ENCODE measurements at places on chromosomes 11 and 22.

- no peak for DNase-seq
Measured at GRCh38 chr11:10303558-10304363, 1.1 kb upstream of the ADM start.

- no peak for DNase-seq
Measured at GRCh38 chr22:20763630-20764470, 10.1 kb upstream of the SERPIND1 start.

DNA sequence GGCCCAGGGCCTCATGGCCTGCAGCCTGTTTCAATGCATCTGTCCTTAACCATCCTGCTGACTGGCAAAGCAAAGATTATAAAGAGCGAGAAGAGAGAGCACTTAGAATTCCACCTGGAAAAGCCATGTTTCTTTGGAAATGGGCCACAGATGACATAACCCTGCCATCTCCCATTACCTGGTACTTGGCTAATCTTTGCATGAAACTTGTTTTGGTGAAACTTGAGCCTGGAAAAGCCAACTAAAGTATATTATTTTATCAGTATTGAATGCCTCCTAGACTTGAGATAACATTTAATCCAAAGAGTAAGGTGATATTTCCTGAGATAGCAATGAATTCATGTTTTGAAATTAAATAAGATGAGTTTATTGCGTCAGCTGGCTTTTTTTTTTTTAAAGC lies 72.6 kb downstream of the NAV2 start:
- no peak for DNase-seq

GRCh38 chr11:128709402-128709801 lies 15.5 kb downstream of the FLI1 start:
- DNase-seq: no peak

- no peak for DNase-seq
Measured at GRCh38 chr11:80914311-80914710, 1473.5 kb upstream of the TENM4 start.

- no peak for DNase-seq
Measured at GRCh38 chr11:22807855-22808570, 21.6 kb downstream of the SVIP start.

- DNase-seq: peak; percentile 75
Measured at GRCh38 chr22:39316440-39317083, 2.9 kb downstream of the RPL3 start.

DNA sequence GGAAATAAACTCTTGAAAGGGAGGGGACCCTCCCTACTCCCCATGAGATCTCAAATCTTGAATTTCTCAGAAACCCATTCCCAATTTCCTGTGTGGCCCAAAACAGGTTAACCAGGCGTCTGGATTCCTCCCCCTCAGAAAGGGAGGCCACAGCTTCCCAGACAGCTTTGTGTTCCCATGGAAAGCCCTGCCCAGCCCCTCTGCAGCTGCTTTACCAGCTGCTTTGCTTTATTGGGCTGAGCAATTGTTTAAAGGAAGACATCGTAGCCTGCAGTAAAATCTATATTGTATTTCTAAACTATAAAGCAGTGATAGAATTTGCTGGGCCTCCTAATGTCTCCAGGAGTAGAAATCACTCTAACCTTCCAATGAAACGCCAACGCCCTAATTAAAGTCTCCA lies 97.4 kb downstream of the CHST1 start:
- no peak for DNase-seq

GRCh38 chr22:19889951-19890350 lies 35.3 kb upstream of the GNB1L start:
- no peak for DNase-seq

GRCh38 chr22:26658671-26659478 lies 1.5 kb downstream of the MIAT start:
- DNase-seq: peak; percentile 76

- no peak for DNase-seq
Measured at GRCh38 chr11:408154-409007, 6.4 kb downstream of the SIGIRR start.

- DNase-seq: no peak
Measured at GRCh38 chr11:85823816-85824215, 12.9 kb upstream of the SYTL2 start.

- no peak for DNase-seq
Measured at GRCh38 chr22:37775785-37776638, 31.7 kb upstream of the GCAT start.

GRCh38 chr11:12962306-12962705 lies 46.8 kb upstream of the RASSF10 start:
- DNase-seq: no peak

DNA sequence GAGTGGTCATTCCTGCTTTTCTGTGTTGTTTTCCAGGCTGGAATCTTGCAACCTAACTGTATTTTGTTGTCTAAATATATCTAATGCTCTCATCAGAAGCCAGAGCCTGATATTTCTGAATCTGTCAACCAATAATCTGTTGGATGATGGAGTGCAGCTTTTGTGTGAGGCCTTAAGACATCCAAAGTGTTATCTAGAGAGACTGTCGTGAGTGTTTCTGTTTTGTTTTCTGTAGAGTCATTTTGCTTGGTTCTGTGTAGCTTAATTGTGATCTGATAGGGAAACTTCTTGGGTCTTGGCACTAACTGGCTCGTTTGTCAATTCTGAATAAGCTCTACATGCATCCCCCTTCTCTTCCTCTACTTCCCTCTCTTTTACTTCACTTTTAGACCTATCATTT lies 31.2 kb upstream of the RBMXL2 start:
- no peak for DNase-seq

DNA sequence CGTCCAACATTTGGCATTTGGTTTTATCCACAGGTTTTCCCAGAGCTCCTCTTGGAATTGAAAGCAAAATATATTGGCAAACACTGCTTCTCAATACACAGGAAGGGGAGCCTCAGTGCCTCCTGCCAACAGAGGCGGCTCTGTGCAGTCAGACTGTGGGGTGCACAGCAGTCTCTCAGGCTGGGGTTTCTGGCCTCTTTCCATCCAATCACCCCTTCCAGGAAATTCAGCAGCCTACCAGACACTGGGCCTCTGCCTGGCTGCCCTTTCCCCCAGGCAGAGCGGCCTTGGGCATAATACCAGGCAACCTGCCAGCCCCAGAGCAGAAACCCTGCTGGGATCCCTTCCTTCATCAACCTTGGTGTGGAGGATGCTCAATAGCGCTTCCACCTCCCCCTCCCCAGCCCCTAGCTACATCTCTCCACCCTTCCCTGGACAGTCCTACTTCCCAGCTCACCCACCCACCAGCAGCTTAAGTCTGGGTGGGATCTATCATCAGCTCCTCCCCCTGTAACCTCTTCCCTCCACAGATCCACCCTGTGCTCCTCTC lies 17.8 kb upstream of the RAPSN start:
- DNase-seq: peak; percentile 87

DNA sequence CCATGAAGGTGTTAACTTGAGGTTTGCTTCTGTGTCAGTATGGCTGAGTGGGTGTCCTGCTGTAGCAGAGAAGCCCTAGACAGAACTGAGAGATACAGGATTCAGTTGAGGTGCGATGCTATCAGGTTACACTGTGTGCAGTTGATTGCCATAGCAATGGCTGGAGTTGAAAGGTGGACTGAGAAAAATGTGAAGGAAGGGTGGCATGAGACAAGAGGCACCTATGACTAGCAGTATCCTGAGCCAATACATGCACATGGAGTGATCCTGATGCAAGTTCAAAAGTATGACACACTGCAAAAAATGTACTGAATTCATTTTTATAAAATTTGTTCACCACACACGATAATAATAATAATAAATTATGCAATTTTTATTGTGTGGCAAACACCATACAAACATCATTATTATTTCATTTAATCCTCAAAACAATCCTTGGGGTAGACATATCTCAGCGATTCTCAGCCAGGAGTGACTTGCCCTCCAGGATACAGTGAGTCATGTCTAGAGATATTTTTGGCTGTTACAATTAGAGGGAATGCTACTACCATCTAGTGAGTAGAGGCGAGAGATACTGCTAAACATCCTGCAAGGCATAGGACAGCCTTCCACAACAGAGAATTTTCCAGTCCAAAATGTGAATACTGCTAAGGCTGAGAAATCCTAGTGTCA lies 3.9 kb upstream of the PIWIL4 start:
- no peak for DNase-seq

DNA sequence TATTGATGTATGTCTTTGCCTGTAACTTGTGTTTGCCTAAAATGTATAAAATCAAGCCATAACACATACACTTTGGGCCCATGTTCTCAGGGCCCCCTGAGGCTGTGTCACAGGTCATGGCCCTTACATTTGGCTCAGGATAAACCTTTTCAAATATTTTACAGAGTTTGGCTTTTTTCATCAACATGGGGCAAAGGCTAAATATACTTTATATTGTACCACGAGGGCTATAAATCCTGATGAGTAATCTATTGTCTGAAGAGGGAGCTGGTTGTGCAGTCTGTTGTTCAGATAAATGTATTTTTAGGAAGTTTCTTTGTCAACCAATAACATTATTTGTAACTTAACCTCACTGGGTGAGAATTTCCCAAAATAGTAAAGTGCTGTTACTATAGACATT lies 404.6 kb upstream of the DDI1 start:
- DNase-seq: no peak

- no peak for DNase-seq
Measured at GRCh38 chr11:38296211-38296776, 1698.3 kb upstream of the RAG2 start.

GRCh38 chr22:44088976-44089570 lies 65.0 kb downstream of the PARVB start:
- peak; percentile 51 for DNase-seq

DNA sequence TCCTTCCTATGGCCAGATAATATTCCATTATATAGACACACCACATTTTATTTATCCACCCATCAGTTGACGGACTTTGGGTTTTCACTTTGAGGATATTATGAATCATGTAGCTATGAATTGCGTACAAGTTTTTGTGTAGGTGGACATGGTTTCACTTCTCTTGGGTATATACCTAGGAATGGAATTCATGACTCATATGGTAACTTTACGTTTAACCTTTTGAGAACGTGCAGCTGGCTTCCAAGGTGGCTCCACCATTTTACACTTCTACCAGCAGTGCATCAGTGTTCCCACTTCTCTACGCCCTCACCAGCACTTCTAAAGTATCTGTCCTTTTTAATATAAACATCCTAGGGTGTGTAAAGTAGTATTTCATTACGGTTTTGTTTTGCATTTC lies 112.0 kb downstream of the PLEKHA7 start:
- no peak for DNase-seq

DNA sequence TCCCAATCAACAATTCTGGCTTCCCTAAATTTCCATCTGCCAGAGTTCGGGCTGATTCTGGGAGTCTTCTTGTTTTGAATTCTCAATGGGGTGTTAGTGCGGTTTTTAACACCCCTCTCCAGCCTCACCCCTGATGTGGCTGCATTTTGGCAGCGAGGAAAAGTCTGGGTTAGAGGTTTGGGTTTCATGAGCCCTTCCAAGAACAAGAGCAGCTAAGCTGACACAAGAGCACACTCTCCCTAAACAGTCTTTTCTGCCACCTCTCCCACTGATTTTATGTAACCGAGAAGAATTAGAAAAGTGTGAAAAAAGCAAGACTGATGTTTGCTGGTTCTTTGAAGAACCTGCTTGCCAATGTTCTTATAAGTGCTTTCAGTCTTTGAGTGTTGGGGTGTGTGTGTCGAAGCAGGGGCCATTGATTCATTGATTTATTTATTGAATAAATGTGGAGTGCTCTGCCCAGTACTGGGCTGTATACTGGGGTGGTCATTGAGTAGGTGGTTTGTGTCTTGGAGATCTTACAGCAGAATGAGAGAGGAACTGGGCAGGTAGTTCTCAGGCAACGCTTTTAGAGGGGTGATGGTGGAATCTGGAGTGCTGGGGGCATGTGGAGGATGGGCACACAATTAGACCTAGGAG lies 101.5 kb downstream of the TRAF6 start:
- no peak for DNase-seq

DNA sequence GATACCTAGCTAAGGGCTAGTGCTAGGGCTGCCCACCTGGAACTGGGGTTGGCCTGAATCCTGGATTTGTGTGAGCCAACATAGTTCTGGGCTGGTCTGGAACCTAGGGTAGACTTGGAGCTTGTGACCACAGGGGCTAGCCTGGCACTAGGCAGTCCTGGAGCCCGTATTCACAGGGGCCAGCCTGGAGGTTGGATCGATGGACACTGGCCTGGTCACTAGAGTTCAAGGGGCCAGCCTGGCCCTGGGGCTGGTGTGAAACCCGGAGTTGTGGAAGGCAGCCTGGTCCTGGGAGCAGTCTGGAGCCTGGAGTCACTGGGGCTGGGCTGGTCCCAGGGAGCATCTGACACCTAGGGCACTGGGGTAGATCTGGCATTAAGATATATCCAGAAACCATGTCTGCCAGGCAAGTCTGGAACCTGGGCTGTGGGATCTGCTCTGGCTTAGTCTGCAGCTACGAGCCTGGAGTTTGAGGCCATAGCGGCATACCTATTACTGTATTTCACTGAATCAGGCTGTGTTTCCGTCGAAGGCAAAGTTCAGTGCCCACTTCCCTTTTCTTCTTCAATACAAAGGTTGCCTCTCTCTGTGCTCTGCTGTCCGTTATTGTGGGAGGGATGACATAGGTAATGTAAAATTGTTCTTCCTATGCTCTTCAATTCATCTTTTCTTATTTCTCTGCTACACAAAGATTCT lies 9.1 kb upstream of the GLYATL1B start:
- no peak for DNase-seq

GRCh38 chr11:62603072-62603408 lies 1.4 kb upstream of the MTA2 start:
- DNase-seq: no peak

DNA sequence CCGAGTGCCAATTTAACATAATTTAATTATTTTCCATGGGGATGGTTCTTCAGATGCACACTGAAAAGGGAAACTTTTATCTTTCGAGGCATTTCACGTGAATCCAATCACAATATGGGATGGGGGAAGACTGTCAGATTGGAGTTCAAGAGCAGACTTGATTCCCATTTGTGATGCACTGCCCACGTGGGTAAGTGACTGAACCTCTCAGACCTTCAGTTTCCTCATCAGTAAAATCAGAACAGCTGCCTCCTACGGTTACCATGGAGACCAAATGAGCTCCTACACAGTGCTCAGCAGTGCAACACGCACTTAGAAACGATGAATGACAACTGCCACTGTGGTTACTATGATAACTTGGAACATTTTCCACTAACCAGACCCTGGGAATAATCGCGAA lies 21.7 kb downstream of the KIAA0930 start:
- DNase-seq: peak; percentile 43
